Keratinocyte (primary cell): ENCODE measurements at places on chromosomes 12 and 14.

DNA sequence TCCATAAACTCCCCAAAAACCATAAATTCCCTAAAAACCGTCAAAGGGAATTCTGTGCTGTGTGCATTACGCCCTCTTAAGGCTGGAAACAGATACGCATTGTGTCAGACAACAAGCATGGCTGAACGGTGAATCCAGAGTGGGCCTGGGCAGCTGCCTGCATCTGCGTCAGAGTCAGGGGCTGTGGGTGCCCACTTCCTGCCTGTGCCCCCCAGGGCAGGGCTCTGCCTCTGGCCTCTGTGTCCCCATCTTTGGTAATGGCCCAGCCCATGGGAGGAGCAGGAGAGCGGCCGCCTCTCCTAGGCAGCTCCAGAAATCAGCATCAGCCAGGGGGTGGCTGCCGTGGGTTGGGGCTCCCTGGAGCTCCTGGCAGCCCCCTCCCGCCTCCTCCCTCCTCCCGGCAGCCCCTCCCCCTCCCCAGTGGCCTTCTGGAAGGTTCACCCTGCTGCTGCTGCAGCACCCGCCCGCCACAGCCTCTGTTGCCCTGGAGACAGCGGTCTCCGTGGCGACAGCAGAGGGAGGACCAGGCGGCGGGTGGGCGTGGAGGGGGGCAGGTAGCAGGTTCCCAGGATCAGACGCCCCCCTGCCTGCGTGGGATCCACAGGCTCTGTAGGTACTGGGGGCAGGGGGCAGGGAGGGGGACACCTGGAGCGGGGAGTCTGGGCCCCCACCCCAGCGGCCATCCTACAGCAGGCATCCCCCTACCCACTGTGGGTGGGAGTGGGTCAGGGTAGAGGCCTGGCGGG lies 5.9 kb downstream of the MMP17 start:
- DNase-seq: no peak

DNA sequence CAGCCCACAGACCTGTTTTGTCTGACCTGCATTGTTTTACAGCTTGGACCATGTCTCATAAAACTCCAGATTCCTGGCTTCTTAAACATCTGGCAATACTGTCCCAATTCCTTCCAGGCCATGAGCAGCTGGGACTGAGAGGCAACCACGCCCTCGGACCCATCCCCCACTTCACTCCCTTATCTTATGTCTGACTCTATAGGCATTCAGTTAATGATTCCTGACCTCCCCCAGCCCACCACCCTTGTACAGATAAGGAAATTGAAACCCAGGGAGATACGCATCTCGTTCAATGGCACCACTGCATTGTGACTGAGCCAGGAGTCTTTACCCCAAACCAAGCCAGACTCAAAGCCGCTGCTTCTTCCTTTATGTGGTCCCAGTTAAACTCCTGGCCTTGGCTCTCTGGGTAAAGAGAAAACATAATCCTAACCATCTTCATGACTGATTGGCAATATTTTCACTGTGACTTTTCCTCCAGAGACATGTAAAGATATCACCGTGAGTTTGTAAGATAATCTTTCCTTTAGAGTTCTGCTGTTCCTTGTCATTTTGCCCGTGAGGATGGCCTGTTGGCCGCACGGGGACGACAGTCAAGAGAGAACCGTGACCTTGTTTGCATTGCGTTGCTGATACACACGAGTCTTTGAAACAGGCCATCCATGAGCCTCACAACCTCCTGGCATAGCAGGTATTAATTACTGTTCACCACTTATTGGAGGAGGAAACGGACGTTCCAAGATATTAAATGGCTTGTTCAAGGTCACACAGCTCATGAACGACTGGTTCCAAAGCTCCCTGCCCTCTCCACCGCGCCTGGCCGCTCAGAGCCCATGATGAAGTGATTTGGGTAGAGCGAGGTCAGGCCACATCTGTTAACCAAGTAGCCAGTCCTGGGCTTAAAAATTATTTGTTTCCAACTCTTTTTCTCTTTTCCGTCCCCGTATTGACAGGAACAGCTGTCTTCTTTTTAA lies 39.4 kb downstream of the MAP1LC3B2 start:
- no peak for DNase-seq

DNA sequence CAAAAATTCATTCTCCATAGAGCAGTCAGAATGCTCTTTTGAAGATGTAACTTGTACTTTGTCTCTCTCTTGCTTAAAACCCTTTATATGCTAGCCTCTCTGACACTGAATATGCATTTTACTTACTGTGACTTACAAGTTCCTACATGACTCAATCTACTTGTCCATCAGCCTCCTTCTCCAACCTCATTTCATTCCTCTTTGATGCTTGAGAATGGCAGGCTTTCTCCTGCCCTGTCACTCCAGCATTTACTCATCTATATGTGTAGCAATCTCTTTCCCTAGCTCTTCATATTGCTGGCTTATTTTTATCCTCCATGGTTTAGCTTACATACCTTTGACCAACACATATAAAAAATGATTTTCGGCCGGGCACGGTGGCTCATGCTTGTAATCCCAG lies 561.9 kb downstream of the CCER1 start:
- no peak for DNase-seq

- DNase-seq: no peak
Measured at GRCh38 chr12:69115951-69116350, 123.4 kb upstream of the CPSF6 start.

DNA sequence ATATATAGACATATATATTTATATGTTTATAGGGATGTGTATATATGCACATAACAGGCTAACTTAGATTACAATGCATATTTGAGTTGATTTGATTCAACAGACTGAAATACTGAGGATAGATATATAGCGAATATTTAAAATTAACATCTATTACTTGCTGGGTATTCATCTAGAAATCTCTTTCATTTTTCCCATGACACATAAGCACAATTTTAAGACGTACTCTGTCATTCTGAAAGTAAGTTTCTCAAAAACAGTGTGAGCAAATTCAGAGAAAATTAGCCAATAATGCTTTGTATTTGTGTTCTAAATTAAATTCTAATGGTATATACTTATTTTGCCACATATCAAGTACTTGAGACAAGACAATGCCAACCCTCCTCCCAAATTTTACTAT lies 907.5 kb upstream of the MDGA2 start:
- DNase-seq: no peak

GRCh38 chr12:53496752-53497032 lies 2.6 kb downstream of the MAP3K12 start:
- no peak for DNase-seq

DNA sequence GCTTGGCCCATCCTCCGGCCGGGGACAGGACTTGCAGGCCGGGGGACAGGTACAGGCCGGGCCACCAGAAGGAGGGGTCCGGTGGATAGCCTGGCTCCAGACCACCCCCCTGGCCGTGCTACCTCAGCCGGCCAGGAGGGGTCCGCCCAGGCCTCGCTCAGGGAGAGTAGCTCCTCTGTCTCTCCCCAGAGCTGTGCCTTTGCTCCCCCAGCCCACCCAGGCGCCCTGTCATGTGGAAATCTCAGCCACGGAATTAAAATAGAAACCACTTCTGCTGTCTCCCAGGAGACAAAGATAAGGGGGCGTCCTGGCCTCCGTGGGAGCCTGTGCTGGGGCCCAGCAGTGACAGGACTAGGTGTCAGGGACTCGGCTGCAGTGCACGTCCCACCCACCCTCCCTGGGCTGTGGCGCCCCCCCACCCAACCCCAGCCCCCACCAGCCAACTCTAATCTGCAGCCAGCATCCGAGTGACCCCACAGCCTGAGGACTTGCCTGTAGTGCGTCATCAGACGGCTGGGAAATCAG lies 3.3 kb upstream of the CRIP2 start:
- no peak for DNase-seq

DNA sequence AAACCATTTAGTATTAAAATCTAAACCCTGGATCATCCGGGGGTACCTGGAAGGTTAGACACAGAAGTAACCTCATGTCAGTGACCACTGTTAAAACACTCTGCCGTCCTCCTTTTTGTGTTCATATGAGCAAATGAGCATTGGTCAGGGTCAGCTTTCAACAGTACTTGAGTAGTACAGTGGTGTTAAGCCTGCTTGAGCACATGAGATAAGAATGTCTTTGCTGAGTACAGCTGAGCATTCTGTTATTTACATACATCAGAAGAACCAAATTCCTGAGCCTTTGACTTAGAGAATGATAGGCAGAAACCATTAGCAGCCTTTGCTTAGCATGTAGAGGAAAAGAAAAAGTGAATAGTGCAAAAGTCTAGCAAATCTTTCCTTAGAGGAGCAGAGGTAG lies 38.6 kb upstream of the LRTM2 start:
- no peak for DNase-seq

DNA sequence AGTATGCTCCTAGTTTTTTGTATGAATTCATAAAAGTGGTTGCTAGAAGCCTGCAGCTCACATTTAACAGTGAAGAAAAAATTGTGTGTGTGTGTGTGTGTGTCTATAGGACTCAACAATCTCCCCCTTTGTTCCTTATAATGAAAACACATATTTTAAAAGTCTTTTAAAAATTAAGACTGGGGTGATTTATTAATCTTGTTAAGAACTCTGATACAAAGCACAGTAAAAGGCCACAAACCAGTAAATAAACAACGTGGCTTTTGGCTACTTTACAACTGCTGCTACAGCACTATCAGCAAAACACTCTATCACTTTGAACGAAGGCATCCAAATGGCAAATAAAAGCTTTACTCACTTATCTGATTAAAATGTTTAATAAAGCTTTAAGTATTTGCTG lies 594 bp upstream of the VCPKMT start:
- DNase-seq: no peak

GRCh38 chr12:104494137-104494792 lies 37.5 kb downstream of the CHST11 start:
- no peak for DNase-seq

- DNase-seq: no peak
Measured at GRCh38 chr12:119980242-119980641, 8.8 kb upstream of the BICDL1 start.

DNA sequence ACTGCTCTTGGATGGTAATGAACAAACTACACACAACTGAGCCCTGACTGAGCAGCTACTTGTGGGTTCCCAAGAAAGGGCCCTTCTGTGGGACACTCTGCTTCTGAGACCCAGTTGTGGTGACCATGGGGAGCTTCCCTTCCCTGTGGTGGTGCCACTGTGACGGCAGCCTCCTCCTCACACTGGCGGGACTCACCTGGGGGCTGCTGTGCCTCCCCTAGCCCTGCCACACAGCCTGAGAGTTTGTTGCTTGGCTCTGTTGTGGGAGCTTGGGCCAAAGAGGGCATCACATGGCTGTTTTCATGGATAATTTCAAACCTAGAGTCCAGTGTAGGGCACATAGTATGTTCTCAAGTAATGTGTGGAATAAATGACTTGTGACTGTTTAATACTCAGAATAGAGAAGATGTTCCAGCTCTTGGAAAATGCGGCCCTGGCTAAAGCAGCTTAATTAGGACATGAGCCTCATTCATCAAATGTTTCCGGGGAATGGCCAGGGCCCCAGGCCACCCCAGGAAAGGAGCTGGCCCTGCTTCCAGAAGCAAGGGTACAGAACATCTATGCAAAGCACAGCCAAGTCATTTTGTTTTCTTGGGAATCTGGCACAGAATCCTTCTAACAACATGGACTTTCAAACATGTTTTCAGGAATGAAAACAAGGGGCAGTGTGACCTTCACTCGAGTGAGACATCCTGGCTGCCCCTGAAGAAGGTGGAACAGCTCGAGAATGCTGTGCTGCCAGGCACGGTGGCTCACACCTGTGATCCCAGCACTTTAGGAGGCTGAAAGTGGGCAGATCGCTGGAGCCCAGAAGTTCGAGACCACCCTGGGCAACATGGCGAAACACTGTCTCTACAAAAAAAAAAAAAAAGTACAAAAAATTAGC lies 21.2 kb downstream of the ZFYVE21 start:
- no peak for DNase-seq

DNA sequence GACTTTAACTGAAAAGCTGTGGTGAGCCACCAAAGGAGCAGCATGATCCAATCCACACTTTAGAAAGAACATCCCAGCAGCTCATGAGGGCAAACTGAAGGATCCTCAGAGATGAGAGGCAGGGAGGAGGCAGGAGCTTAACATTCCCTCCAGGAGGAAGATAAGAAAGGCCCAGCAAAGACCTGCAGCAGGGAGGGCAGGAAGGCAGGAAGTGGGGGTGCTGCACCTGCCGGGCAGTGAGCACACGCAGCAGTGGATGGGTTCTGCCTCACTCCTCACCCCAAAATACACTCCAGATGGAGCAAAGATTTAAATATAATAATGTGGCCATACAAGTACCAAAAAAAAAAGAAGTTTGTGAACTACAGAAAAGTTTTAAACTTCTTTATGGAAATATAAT lies 48.4 kb downstream of the GCH1 start:
- no peak for DNase-seq

- no peak for DNase-seq
Measured at GRCh38 chr12:89949457-89950195, 241.0 kb upstream of the ATP2B1 start.

DNA sequence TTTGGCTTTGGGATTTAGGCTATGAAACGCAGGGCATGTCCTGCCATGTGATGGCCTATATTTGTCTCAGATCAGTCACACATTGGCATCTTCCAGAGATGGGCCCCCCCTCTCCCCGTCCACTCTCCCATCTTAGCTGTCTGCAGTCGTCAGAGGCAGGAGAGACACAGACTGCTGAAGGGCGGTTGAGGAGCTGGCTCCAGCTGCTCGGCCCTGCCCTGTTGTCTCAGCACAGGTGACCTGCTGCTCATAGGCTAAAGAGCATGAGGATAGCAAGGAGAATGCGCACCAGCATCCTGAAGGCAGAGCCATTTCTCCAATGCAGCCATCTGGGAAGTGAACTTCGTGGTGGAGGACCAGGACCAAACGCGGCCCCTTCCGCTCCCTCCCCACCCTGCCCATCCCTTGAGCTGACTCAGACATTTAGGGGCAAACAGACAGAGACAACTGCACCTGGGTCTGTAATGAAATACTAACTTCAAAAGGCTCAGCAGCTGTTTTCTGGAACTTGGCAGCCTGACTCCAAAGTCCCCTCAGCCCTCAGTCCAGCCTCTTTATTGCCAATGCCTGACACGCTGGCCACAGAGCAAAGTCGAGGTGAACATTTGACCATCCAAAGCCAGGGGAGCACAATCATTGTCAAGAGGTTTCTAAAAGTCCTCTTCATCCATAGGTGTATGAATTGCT lies 22.3 kb downstream of the FZD10 start:
- DNase-seq: no peak

DNA sequence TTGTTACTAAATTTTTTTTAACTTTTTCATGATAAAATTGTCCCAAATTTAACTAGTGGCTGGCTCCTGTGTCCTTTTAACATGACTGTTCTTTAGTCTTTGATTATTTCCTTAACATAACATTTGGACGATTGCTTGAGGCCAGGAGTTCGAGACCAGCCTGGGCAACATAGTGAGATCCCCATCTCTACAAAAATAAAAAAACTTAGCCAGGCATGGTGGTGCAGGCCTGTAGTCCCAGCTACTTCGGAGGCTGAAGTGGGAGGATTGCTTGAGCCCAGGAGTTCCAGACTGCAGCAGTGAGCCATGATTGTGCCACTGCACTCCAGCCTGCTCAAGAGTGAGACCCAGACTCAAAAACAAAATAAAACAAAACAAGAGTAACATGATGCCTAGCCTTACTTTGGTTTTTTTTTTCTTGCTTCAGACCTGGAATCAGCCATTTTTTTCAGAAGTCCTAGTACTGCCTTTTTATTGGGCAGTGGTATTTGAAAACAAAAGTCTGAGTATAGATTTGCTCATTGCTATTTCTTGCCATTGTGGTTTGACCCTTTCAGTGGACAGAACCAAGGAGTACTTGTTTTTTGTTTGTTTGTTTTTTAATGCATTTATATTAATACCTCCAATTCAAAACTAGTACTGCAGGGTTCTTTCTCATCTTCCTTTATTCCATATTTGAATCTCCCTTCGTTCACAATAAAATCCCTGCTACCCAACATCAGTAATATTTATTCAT lies 4.8 kb downstream of the TOGARAM1 start:
- no peak for DNase-seq

GRCh38 chr12:70576341-70577282 lies 60.6 kb downstream of the PTPRB start:
- peak; percentile 19 for DNase-seq
